ENCODE measurements at places on chromosomes 2 and 18. TPM values are rescaled to one million over a fixed set of nuclear protein-coding genes. Genes with fewer than 3 reads are reported as not detected.

Gene CACNB4
- 62.9 TPM for total RNA-seq

DNA sequence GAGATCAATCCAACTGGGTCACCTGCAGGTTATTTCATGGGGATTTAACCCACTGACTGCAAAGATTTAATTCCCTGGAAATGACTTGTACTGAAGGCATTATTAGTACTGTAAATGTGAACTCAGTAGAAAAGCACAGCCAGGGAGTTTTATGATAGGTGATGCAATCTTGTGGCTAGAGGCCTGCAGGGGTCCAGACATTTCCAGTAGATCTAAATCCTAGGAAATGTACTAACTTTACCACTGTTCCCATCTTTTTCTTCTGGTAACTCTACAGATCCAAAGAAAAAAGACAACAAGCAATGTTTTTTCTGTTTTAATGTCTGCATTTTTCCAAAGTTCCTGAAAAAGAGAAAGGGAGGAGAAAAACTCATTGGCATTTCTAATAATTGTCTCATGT lies 500.1 kb downstream of the ARHGAP15 start:
- no peak for DNase-seq

Gene ACADL
- total RNA-seq = 5.8 TPM

GRCh38 chr18:70194227-70194890 lies 11.1 kb downstream of the RTTN start:
- DNase-seq = no peak

Measured in spinal cord (tissue), 10 donors.